ENCODE measurements at places on chromosomes 12 and 14.

- no peak for DNase-seq
These were observed 75.3 kb downstream of the CCDC91 start for GRCh38 chr12:28265435-28266042.

GRCh38 chr14:65137648-65138307 lies 35.5 kb upstream of the MAX start:
- DNase-seq, result no peak

DNA sequence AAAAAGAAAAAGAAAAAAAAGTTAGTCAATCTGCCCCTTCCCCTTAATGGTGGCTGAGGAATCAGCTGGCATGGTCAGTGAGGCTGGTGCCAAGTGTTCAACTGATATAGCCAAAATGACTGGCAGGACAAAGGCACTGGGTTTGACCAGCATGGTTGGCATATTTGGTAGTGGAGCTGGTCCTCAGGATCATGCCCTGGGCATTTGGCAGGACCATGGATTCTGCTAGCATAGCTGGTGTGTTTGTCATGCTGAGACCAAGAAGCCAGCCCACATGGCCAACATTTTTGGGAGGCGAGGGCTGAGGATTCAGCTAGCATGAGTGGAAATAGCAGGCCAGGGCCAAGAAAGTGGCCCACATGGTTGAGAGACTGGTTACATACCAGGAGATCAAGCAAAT lies 136.5 kb downstream of the FBXL14 start:
- peak; percentile 63 for DNase-seq

DNA sequence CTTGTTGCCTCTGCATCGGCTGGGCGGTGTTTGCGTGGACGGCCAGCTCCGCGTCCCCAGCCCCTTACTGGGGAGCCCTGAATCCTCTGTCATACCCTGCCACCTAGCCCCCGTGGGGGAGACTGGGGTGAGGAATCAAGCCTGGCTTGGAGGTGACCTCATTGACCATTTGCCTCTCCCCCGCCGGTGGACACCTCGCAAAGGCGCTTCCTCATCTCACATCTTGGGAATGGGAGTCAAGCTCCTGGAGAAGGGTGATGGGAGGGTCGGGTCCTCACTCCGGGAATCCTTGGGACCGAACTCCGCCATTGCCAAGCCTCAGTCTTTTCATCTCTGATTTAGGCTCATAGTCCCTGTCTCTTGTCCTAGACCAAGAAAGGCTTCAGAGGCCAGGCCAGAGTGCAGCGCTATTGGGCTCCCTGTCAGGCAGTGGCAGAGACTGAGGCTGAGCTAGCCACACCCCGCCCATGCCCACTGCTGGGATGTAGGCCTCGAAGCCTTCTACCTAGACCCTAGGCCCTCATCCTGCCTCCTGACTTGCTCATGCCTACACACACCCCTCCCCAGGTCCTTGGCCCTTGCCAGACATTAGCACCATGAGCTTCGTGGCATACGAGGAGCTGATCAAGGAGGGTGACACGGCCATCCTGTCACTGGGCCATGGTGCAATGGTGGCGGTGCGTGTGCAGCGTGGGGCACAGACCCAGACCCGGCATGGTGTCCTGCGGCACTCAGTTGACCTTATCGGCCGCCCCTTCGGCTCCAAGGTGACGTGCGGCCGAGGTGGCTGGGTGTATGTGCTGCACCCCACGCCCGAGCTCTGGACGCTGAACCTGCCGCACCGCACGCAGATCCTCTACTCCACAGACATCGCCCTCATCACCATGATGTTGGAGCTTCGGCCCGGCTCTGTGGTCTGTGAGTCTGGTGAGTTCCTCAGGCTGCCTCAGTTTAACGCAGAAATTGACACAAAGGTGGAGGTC lies 678 bp downstream of the TRMT61A start:
- DNase-seq, result no peak

DNA sequence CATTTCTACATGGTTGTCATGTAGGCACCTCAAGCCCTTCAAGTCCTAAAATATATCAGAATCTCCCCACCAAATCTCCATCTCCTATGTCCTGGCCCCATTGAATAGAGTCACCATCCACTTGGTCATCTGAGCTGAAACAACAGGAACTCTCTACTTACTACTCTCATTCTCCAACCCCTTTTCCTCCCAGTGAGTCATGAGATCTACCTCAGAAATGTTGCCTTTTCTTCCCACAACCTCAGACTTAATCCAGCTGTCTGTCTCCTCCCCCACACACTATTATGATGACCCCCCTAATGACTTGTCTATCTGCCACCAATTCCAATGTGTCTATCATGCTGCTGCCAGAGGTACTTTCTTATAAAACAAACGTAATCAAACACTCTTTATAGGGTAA lies 72.3 kb upstream of the TMEM263 start:
- DNase-seq, result no peak

DNA sequence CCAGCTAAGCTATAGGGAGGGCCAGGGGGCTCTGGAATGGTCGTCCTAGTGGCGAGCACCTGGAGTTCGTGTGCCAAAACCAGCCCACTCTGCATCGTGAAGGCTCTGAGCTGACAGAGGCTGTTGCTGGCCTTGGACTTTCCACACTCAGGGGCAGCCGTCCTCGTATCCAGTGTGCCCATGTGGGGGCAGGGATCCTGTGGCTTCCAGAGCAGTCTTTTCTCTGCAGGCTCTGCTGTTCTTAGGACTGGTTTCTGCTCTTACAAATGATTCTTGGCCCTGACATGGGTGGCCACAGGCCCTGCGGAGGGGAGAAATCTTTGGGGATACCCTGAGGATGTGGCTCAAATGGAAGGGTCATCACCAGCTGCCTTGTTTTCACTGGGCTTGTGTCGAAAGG lies 177.4 kb upstream of the FKBP4 start:
- no peak for DNase-seq

GRCh38 chr14:98366429-98366828 lies 905.6 kb downstream of the BCL11B start:
- DNase-seq, result no peak

DNA sequence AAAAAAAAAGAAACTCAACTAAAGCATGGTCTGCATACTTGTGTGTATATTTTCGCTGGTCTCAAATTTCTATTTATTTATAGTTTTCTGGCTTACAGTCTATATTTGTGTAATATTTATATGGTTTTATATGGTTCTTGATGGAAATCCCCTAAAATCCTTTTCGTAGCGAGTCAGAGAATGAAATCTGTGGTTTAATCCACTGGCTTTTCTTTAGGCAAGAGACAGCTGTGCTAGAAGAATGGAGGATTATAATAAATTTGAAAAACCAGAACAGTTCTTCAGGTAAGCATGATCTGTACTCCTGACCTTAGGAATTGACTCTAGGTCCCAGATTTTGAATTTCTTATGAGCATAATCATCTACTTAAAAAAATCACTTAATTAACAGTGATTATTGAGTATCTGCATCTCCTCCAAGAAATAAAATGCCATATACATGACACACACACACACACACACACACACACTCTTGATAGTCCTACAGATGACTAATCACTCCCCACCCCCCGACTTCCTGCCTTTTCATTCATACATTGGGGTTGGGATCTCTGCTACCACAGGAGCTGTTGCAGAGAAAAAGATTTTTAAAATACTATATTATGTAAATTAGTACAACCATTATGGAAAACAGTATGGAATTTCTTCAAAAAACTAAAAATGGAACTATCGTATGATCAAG lies 113.4 kb downstream of the CRADD start:
- no peak for DNase-seq

DNA sequence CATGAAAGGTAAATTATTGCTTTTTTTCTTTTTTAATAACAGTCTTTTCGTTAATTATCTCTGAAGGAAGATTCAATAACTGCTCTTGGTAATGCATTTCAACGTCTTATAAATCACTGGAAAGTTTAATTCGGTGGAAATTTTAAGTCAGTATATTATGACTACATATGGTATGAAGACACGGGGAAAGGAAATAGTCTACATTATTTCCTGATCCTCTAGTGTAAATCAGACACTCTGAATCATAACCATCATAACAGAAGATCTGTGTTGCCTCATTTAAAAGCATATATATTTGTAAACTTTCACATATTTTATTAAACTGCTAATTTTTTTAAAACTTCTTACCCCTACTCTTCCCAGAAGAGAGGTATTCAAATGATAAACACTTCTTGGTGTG lies 53.7 kb downstream of the EFCAB11 start:
- no peak for DNase-seq

- no peak for DNase-seq
These were observed 49.8 kb downstream of the SLC6A12 start for GRCh38 chr12:164207-164606.

GRCh38 chr12:95718772-95719171 lies 71.8 kb downstream of the NTN4 start:
- no peak for DNase-seq

- DNase-seq, result peak; percentile 84
These were observed at the start of gene P2RX7 for GRCh38 chr12:121132601-121133481. Gene P2RX7, plus strand, starts transcription at chr12:121132876. Its CDS starts 95 bp downstream, at chr12:121132971.

DNA sequence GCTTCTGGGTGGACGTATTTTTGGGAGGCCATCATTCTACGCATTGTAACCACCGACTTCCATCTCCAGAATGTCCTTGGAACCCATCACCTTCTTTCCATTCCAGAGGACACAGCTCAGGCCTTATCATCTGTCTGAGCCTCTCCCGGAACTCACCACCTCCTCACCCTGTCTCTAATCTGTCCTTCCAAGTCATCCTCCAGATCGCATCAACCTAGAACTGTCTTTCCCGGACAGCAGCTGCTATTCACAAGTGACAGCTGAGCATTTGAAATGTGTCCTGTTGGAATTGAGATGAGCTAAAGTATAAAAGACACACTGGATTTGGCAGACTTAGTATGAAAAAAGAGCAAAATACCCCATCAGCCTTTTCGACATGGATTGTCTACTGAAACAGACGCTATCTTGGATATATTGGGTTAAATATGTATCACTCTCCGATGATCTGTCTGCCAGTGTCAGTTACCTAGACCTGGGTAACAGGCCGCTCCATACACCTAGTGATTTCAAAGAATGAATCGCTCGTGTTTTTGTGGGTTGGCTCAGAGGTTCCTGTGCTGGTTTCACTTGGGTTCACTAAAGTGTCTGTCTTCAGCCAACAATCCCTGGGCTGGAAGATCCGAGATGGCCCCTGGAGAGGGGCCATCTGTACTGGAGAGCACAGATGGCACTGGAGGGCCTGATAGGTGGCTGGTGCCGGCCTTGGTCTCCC lies 104.4 kb upstream of the RFLNA start:
- DNase-seq, result peak; percentile 46

DNA sequence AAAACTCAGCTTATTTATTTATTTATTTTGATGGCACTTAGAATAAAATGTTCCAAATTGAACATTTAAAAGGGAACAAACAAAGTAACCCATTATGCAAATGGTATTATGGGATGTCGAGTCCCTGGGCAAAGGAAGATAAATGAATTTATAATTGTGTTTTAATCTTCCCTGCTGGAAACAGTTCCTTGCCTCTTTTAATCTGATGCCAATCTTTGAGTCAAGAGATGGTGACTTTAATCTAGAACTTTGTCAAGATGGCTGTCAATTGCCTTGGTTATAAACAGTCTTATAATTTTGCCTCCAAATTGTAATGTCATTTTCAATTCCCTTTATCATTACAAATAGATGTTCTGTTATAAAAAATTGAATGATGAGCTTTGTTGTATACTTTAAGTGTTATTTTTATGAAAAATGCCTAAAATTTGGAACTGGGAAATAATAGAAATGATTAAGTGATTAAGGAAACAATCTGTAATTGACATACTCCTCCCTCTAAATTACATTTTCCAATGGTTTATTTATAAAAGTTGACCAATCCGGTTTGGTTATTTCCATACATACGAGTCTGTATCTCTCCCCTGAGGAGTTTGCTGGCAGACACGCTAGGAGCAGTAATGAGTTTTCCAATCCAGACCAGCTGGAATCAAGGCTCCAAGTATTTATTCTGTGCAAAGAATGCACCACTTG lies 134.9 kb upstream of the FRMD6 start:
- DNase-seq, result no peak

DNA sequence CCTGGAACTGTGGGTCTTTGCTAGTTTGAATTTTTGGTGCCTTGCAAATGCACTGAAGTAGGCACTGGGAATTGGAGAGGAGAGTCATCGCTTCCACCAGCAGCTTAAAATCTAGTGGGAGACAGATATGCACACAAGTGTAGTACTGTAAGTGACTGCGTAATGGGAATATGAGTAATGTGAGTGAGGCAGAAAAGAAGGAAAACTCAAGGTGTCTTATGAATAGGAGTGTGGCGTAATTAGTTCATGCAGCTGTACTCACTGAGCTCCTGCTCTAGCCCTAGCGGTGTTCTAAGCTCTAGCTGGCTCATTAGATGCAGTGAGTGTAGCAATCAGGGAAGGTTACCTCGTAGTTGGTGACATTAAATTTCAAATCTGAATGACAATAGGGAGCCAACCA lies 2.8 kb downstream of the TCP11L2 start:
- DNase-seq, result peak; percentile 24

GRCh38 chr14:58547649-58548048 lies 90.1 kb upstream of the DACT1 start:
- DNase-seq, result no peak

GRCh38 chr14:70082394-70082793 lies 106.4 kb downstream of the SLC8A3 start:
- no peak for DNase-seq

DNA sequence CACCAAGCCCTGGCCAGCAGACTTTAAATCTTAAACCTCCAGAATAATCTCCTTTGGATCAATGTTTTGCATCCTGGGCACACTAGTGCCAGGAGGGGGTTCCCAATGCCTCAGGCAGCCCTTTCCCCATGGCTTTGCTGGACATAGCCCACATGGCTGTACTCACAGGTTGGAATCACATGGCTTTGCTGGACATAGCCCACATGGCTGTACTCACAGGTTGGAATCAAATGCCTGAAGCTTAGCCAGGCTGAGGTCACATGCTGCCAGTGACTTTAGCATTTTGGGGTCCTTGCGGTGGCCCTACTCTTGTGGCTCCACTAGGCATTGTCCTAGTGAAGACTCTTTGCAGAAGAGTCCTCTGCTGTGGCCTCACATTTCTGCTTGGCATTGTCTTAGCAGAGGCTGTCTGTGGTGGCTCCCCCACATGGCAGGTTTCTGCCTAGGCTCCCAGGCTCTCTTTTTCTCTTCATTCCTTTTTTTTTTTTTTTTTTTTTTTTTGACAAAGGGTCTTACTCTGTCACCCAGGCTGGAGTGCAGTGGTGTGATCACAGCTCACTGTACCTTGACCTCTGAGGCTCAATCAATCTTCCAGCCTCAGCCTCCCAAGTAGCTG lies 13.0 kb downstream of the FLVCR2 start:
- no peak for DNase-seq

GRCh38 chr12:71552728-71553501 lies 110.7 kb downstream of the ZFC3H1 start:
- peak; percentile 92 for DNase-seq

DNA sequence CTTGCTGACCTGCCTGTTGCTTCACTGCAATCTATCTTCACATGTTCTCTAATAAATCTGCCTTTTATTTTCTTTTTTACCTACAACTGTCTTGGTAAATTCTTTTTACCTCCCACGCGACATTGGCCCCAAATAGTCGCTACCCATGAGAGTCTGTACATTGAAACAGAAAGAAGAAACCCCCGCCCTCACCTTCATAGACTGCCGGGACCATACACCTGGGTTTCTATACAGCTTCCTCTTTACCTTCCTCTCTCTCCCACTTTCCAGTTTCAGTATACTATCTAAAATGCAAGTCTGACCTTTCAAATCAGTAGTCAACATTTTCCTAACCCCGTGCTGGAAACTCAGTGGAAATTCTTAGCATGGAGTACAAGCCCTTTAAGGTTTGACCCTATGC lies 4.8 kb downstream of the SLC8A3 start:
- no peak for DNase-seq

Data from islet precursor cell (in vitro differentiated cells).